ENCODE measurements at places on chromosomes 12 and 14.
A peak's percentile ranks its signal among the peaks of the same experiment; 100 is the strongest.

GRCh38 chr14:68147303-68147702 is 327.7 kb downstream of the RAD51B start:
- no peak for DNase-seq

GRCh38 chr12:123705935-123706334 is 6.2 kb upstream of the ATP6V0A2 start:
- no peak for DNase-seq

DNA sequence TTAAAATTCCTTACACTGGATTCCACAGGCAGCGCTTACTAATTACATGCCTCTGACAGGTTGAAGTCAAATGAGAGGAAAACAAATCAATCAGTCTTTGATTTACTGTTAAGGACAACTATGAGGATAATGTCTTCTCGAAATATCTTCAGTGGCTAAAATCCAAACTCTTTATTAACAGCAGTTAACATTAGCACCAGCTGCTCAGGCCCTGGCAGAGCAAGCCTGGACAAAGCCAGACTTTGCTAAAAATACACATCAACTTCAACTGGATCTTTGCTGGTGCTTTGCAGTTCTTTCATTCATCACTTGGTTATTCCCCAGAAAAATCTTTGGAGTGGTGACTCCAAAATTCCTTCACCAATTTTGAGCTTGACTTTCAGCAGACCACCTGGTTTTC is 98.7 kb downstream of the HECTD4 start:
- no peak for DNase-seq

DNA sequence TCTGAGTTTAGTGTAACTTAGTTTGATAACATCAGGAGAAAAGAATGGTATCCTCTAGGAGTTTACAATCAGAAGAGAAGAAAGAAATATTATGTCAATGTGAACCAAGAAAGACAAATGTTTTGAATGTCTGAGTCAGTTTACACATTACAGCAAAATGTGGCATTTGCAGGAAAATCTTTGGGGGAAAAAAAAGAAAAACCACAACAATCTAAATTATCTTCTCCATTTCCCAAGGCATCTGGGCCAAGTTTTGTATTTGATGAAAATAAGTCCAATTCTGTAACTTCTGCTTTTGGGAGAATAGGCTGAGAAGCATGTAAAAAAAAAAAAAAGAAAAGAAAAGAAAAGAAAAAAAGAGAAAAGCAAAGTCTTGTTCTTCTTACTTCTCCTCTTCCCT is 58.8 kb upstream of the FLRT2 start:
- peak; percentile 55 for DNase-seq

DNA sequence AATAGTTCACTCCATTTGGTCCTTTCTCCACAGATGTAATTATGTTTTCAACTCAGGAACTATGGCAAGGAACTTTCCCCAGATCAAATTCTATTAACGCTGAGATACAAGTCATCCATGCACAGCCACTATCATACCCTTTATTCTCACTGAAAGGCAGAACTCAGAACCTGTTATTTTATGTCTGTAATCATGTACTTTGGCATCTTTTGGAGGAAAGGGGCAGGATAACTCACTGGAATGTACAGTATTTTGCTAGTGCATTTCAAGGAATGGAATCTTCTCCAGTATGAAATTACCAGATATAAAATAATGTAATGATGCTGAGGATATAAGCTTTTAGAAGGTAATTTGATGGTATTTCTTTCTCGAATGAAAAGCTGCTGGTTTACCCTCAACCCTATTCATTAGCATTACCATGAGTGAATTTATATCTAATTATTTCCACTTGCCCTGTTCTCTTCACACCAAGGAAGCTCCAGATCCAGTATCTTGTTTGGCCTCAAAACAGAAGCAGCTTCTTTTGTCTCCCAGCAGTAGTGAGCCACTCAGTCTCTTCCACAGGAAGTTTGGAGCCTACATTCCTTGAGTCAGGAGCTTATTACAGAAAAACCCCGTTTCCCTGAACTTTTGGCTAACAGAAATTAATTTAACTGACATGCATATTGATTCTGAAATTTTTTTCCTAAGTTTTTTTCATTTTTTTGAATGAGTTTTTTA is 10.0 kb upstream of the AMHR2 start:
- DNase-seq, result no peak

DNA sequence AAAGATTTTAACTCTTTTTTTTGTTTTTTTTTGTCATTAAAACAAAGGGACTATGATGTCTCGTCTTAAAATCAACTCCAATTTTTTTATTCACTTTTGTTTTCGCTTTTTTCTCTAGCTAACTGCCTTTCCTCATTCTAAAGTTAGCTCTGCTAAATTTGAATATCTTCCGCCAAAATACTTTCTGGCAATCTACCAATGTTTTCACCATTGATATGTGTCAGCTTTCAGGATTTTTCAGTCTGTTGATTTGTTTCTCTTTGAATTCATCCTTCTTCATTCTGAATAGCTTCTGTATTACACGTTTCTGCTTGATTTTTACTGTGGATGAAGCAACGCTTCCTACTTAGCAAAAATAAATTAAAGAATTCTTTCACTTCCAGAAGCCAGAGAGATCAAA is 38.7 kb upstream of the NOVA1 start:
- DNase-seq, result no peak

GRCh38 chr14:51855234-51855633 is 5.2 kb upstream of the GNG2 start:
- no peak for DNase-seq

DNA sequence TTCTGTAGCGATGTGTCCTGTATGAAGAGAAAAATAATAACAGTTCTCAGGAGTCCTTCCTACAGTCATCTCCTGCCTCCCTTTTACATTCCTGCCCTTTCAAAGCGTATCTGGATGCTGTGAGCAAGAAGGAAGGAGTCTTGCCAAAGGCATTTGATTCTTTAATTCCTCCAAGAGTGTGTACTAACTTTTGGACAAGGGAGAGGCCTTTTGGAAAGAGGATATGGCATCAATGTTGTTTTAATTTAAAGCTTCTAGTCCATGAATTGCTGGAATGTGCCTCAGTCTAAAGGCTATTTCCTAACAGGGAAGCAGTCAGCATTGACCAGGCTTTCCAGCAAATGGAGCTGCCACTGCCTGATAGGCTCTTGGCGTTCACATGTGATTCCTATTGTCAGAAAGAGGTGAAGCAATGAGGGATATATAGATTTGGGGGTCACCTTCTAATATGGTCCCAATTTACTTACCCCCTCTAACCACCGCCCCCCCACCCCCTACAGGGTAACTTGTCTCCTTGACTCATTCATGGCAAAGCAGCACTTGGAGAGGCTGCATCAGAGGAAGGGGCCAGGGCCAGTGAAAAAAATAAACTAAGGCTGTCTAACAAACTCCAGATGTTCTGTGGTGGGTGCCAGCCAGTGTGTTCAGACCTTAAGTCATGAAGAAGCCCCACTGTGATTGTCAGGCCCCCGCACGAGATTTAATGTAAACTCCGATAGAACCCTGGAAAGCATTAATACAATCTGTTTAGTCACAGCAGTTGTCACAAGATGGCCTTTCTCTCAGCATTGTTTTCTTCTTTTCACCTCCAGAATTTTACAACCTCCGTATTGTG is 220.3 kb downstream of the FBXL14 start:
- no peak for DNase-seq

Data from common myeloid progenitor, CD34-positive (primary cell).